Stimulated activated CD4-positive, alpha-beta T cell treated with anti-CD3 and anti-CD28 coated beads, TNF-alpha, amount 100 ng/mL, for 48 hours (primary cell): ENCODE measurements at places on chromosomes 11 and 22.

DNA sequence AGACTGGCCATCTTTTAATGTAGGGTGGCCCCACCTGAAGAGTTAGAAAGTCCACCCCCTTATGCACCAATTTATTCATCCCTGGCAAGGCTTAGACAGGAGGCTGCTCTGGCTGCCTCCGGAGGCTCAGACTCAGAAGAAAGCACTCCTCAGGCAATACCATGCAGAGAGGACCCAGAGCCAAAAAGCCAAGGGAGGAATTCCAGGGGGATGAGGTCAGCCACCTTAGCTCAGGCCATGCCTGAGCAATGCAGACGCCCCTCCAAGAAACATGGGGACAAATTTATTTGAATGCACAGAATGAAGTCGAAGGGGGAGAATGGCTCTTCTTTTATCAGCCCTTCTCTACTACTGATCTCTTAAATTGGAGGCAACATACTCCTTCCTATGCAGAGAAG lies 39.7 kb upstream of the GLYAT start:
- no peak for DNase-seq

DNA sequence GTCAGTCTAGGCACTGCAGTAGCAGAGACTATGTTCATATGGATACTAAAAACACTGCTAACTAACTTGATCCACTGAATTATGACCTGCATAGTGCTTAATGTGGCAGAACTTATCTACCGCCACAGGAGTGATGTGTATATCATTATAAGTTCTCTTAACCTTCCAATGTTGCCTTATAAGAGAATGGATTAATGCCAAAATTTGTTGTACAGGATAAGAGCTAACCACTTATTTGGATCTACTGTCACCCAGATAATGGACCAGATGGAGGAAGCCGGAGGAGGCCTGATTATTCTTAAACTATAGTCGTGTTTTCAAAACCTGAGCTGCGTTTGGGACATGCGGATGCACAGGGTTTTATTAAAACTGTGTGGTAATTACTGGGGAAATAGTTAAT lies 1.9 kb upstream of the OR51B4 start:
- DNase-seq, result no peak

GRCh38 chr11:12248330-12248729 lies 129.0 kb upstream of the PARVA start:
- DNase-seq, result no peak

DNA sequence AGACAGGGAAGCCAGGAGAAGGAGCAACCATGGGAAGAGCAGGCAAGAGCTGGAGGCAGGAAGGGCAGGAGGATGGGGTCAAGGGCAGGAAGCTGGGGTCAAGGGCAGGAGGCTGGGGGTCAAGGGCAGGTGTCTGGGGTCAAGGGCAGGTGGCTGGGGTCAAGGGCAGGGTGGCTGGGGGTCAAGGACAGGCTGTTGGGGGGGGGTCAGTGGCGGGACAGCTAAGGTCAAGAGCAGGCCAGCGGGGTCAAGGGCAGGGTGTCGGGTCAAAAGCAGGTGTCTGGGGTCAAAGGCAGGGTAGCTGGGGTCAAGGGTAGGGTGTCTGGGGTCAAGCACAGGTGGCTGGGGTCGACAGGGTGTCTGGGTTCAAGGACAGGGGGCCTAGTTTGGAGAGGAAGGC lies 24.2 kb downstream of the CPT1A start:
- DNase-seq, result no peak

DNA sequence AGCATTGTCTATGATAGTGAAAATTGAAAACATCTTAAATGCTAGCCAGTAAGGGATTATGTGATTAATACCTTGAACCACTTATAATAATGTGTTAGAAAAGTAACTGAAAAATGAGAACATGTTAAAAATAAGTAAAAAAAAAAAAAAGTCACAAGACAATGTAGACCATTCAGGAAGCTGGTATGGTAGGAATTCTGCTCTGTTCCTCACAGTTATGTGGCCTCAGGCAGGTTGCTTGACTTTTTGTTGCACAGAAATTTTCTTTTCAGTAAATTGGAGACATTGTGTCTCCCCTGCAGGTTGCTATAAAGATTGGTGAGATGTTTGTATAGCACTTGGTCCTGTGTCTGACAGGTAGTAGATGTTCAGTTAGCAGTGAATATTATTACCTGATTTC lies 17.3 kb upstream of the PLET1 start:
- DNase-seq, result no peak

- no peak for DNase-seq
Measured at GRCh38 chr11:830295-831117, 2.2 kb upstream of the CD151 start.

GRCh38 chr11:81888391-81888790 lies 845.3 kb downstream of the FAM181B start:
- DNase-seq, result no peak

- DNase-seq, result no peak
Measured at GRCh38 chr11:132888226-132888625, 644.1 kb downstream of the OPCML start.

- no peak for DNase-seq
Measured at GRCh38 chr11:122158171-122158570, 42.2 kb upstream of the BLID start.

- no peak for DNase-seq
Measured at GRCh38 chr11:65595543-65596281, at the start of gene KCNK7. Gene KCNK7 (minus strand): TSS chr11:65595800. CDS start chr11:65595772, 28 bp downstream.

GRCh38 chr11:124760205-124760652 lies 1.9 kb downstream of the ESAM start:
- no peak for DNase-seq

DNA sequence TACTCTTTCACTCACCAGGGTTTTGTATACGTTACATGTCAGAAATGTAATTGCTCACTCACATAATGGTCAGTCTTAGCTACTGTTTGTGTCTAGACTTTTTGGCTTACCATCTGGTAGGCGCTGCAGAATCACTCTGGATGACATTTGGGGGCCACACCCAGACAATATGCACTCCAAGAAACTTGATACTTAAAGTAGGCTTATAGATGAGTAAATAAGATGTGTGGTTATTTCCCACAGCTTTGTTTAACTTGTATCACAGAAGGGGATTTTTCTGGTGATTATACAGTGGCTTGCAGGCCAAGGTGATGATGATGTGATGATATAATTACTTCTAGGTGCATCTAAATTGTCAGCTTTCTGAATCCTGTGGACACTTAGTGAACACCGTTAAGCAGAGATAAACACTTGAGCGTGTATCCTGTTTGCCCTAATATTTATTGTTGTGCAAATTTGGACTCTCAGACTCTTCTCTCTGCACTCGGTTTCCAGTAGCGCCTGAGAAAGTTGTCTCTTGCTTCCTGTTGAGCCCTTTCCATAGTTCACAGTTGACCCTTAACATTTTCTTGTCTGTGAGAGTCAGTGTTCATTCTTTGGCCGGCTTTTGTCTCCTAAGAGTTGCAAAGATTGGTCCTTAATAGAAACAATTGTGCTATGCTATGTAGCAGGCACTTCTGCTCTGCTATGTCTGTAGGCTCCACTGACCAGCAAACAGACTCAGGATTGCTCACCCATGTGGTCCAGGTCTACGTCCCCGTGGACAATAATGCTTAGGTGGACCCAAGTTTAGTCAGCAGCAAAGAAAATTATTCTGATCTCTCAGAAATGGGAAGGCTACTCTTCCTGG lies 89.3 kb downstream of the PRR5L start:
- DNase-seq, result no peak

DNA sequence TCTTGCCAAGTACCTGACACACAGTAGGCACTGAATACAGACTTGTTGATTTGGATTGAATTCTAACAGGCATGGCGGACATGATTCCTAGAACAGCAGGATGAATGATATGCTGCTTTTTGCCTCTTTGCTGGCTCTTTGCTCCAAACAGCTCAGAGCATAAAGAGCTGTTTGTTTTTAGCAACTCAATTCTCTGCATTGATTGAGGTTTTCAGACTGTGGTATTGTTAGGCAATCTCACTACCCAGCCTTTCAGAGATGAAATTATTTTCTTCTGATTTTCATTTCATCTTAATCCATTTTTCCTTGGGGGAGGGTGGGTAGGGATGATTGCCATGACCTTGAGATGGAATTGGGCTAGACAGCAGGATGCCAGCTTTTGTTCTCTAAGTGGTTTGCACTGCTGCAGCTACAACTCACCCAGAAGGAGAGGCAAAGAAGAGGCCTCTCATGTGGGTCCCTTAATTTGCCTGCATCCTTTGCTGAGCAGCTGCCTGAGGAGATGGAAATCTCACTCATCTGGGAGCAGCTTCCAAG lies 20.5 kb downstream of the COA4 start:
- DNase-seq, result no peak

- no peak for DNase-seq
Measured at GRCh38 chr11:130464291-130464812, 15.9 kb downstream of the ADAMTS15 start.

- no peak for DNase-seq
Measured at GRCh38 chr11:81222491-81222890, 1511.2 kb downstream of the FAM181B start.
